ENCODE measurements at places on chromosomes 4 and X. TPM values are rescaled to one million over a fixed set of nuclear protein-coding genes. Genes with fewer than 3 reads are reported as not detected.

DNA sequence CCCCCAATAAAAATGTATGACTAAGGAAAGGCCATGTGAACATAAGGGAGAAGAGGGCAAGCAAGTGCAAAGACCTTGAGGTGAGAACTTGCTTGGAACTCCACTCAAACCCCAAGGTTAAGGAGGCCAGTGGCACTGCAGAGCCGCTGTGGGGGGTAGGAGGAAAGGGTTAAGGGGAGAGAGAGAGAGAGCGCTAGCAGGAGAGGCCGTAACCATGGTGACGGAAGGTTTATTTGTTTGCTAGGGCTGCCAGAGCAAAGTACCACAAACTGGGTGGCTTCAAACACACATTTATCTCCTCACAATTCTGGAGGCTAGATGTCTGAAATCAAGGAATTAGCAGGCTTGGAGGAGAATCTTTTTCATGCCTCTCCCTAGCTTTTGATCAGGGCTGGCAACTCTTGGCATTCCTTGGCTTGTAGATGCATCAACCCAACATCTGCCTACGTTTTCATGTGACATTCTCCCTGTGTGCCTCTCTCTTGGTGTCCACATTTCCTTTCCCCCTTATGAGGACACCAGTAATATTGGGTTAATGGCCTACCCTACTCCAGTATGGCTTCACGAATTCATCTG, 35.2 kb downstream of the SMIM20 start:
- H3K4me1 ChIP-seq, result peaks cover 8% of the 10 kb centered on the region
- H3K36me3 ChIP-seq, result no peaks in the 10 kb centered on the region
- H3K27me3 ChIP-seq, result peaks cover 13% of the 10 kb centered on the region
- DNase-seq, result no peak
- H3K27ac ChIP-seq, result no peak overlapping the region

- H3K27me3 ChIP-seq, result no peaks in the 10 kb centered on the region
- no peak overlapping the region for H3K27ac ChIP-seq
- H3K4me3 ChIP-seq, result no peak overlapping the region
- no peaks in the 10 kb centered on the region for H3K4me1 ChIP-seq
Observed at GRCh38 chr4:159977907-159978617, 875.2 kb downstream of the RAPGEF2 start.

- H3K4me1 ChIP-seq, result no peaks in the 10 kb centered on the region
- no peak for DNase-seq
- H3K4me3 ChIP-seq, result no peak overlapping the region
Observed at GRCh38 chr4:142861351-142861750, 15.2 kb upstream of the INPP4B start.

- no peak overlapping the region for H3K27ac ChIP-seq
- DNase-seq, result no peak
- H3K36me3 ChIP-seq, result no peaks in the 10 kb centered on the region
- no peaks in the 10 kb centered on the region for H3K27me3 ChIP-seq
- no peaks in the 10 kb centered on the region for H3K4me1 ChIP-seq
- no peak overlapping the region for H3K4me3 ChIP-seq
Observed at GRCh38 chrX:110046001-110046400, 43.1 kb downstream of the TMEM164 start.

- DNase-seq, result no peak
- H3K4me1 ChIP-seq, result no peaks in the 10 kb centered on the region
- H3K27ac ChIP-seq, result no peak overlapping the region
- H3K36me3 ChIP-seq, result no peaks in the 10 kb centered on the region
- no peak overlapping the region for H3K4me3 ChIP-seq
Observed at GRCh38 chr4:162959046-162959445, 207.6 kb downstream of the NAF1 start.

DNA sequence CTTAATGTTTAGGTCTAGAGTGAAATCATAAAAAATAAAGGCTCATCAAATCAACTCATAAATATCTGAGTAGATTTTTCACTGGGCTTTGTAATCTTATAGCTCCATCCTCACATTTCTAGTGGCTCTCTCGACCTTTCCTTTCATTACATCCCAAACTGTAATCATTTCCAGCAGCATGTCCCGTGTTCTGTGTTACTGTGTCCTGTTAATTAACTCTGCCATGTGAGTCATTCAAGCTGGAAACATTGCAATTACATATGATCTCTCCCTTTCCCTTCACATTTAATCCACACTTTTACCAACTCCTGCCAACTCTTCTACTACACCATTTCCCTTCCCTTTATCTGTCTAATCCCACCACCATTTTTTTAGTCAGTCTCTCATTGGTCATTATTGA, 75.5 kb downstream of the UGT8 start:
- DNase-seq, result no peak
- no peaks in the 10 kb centered on the region for H3K36me3 ChIP-seq
- H3K27ac ChIP-seq, result no peak overlapping the region
- no peaks in the 10 kb centered on the region for H3K4me1 ChIP-seq

DNA sequence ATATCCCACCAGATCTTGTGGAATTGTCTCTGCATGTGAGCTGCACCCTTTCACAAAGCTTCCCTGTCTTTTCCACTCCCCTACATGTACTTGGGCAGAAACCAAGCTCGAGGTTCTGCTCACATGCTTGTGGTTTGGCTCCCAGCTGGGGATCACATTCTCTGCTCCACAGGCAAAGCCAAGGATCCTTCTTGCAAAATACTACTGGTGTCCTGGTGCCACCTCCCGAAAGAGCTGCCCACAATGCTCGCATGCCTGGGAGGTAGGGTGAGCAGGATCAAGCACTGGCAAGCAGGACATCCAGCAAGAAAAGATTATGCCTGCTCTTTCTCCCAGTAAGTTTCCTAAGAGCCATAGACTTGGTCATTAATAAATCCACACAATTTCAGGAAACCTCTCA, 45.1 kb upstream of the PPARGC1A start:
- no peaks in the 10 kb centered on the region for H3K4me1 ChIP-seq
- H3K27me3 ChIP-seq, result no peaks in the 10 kb centered on the region
- no peaks in the 10 kb centered on the region for H3K36me3 ChIP-seq
- no peak overlapping the region for H3K4me3 ChIP-seq

DNA sequence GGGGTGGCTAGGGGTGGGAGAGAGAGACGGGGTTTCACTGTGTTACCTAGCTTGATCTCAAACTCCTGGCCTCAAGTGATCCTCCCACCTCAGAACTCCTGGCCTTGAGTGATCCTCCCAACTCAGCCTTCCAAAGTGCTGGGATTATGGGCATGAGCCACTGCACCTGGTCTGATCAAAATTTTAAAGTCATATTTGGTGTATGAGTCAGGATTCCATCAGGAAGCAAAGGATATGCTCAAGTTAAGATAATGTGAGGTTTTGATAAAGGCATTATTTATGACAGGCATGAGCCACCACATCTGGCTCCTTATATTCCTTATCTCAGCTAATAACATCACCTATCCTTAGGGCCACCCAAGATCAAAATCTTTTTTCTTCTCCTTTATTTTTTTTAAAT, 182.0 kb downstream of the SLC4A4 start:
- H3K4me3 ChIP-seq, result no peak overlapping the region
- H3K4me1 ChIP-seq, result no peaks in the 10 kb centered on the region
- H3K36me3 ChIP-seq, result no peaks in the 10 kb centered on the region
- no peak for DNase-seq
- no peak overlapping the region for H3K27ac ChIP-seq

DNA sequence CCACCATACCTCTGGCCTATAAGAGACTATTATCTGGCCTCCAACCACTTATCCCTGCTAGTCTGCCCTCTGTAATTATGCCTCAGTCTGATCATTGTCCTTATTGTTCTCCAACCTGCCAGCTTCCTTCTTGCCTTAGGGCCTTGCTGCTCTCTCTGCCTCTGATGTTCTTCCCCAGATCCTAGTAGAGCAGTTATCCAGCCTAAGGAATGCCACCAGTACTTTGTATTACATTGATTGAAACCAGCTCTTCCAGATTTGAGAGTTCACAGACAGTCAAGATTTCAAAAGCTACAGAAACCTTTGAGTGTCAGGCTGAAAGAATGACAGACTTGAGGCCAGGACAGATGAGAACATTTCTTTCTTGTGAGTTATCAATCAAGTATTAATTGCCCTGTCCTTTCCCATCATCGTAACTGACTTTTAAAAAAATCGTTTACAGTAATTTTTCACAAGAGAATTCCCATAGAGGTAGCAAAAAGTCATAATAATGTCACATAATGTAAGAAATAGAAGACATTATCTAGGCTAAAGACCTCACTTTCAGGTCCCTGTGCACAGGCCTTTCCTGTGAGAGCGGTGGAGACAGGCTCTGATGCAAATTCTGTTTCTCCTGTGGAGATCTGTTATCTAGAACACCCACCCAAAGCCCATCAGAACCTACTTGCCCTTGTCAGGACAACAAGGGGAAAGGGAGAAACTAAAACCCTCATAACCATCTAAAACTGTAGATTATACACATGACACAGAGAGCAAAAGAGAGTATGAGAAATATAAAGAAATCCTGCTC, 64.1 kb upstream of the GUCY1A1 start:
- no peak for DNase-seq
- no peaks in the 10 kb centered on the region for H3K36me3 ChIP-seq
- no peaks in the 10 kb centered on the region for H3K4me1 ChIP-seq

- no peak for DNase-seq
- H3K4me1 ChIP-seq, result no peaks in the 10 kb centered on the region
- H3K27me3 ChIP-seq, result no peaks in the 10 kb centered on the region
- no peak overlapping the region for H3K27ac ChIP-seq
- no peaks in the 10 kb centered on the region for H3K36me3 ChIP-seq
Observed at GRCh38 chr4:41318839-41319530, 62.3 kb downstream of the UCHL1 start.

- H3K27ac ChIP-seq, result no peak overlapping the region
- no peak for DNase-seq
- no peaks in the 10 kb centered on the region for H3K27me3 ChIP-seq
- H3K4me3 ChIP-seq, result no peak overlapping the region
- H3K4me1 ChIP-seq, result no peaks in the 10 kb centered on the region
Observed at GRCh38 chrX:118212817-118213183, 96.2 kb upstream of the KLHL13 start.

GRCh38 chr4:122663814-122664610, 43.1 kb upstream of the IL21 start:
- no peaks in the 10 kb centered on the region for H3K4me1 ChIP-seq
- H3K27me3 ChIP-seq, result peaks cover 2% of the 10 kb centered on the region
- H3K27ac ChIP-seq, result no peak overlapping the region
- no peaks in the 10 kb centered on the region for H3K36me3 ChIP-seq
- DNase-seq, result no peak

GRCh38 chr4:4560136-4560535, 18.3 kb upstream of the STX18 start:
- no peaks in the 10 kb centered on the region for H3K4me1 ChIP-seq
- H3K36me3 ChIP-seq, result no peaks in the 10 kb centered on the region
- H3K27me3 ChIP-seq, result no peaks in the 10 kb centered on the region
- DNase-seq, result no peak
- H3K27ac ChIP-seq, result no peak overlapping the region
- H3K4me3 ChIP-seq, result no peak overlapping the region

- no peak for DNase-seq
- H3K4me3 ChIP-seq, result no peak overlapping the region
- H3K27me3 ChIP-seq, result no peaks in the 10 kb centered on the region
- H3K4me1 ChIP-seq, result peaks cover 4% of the 10 kb centered on the region
Observed at GRCh38 chr4:150982557-150983233, 32.4 kb downstream of the LRBA start.

DNA sequence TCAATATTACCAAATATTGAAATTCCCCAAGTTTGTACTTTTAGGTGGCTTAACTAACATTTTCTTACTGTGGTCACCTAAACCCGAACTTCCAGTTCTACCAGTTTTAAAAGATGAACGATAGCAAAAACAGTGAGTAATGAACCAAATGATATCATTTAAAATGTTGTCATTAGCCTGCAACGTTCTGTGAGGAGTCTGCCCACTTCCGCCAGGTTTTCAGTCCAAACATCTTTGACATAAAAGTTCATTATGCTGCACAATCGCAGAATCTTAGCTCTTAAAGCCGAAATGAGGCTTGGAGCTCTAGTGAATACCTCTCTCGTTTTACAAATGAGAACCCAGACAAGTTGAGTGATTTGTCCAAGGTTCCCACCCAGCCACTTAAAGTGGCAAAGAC, 762 bp downstream of the PIGA start:
- H3K36me3 ChIP-seq, result peaks cover 18% of the 10 kb centered on the region
- peak; percentile 48 for DNase-seq

GRCh38 chr4:15182600-15183220, 180.4 kb downstream of the CPEB2 start:
- peak overlapping the region; percentile 10 for H3K4me3 ChIP-seq
- no peaks in the 10 kb centered on the region for H3K36me3 ChIP-seq
- no peak overlapping the region for H3K27ac ChIP-seq
- no peaks in the 10 kb centered on the region for H3K27me3 ChIP-seq

DNA sequence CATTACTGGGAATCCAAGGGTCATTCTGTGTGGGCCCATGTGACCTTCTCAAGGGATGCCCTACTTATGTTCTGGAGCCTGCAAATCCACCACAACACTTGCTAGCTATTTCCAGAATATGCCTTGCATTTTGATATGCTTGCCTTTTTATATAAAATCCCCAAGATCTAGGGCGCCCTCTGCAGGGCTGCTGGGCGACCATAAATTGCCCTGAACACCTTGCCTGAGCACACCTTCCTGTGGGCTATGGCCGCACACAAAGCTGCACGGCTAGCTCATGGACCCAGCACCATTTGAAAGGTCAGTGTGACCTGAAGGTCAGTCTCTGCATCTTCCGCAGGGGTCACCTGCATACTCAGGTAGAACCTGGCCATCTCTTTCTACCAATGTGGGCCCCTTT, 311.7 kb downstream of the NLGN4X start:
- H3K4me3 ChIP-seq, result no peak overlapping the region
- no peaks in the 10 kb centered on the region for H3K4me1 ChIP-seq
- no peaks in the 10 kb centered on the region for H3K27me3 ChIP-seq
- H3K36me3 ChIP-seq, result no peaks in the 10 kb centered on the region
- no peak overlapping the region for H3K27ac ChIP-seq

DNA sequence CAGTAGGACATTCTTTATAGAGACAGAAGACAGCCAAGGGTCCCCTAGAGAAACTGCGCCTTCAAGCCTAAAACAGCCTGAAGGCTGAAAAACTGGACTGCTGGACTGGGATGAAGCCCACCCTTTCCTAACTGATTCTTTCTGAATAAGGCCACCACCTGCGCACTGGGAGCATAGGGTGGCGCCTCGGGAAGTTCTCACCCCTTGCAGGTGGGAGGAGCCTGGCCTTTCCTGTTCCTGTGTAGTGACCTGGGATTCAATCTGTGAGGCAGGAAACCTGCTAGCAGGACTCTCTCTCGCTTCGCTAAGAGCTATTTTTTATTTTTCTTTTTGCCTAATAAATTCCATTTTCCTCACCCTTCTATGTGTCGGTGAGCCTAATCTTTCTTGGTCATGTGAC, 61.8 kb upstream of the KLHL13 start:
- no peak overlapping the region for H3K27ac ChIP-seq
- H3K4me1 ChIP-seq, result no peaks in the 10 kb centered on the region
- DNase-seq, result no peak

ABLIM2 gene
- 2.0 TPM for total RNA-seq

IL13RA1 gene
- total RNA-seq, result not detected

PPP4R3C gene
- total RNA-seq, result not detected

CSAG1 gene
- not detected for total RNA-seq

NSG1 gene
- total RNA-seq, result 0.62 TPM

TCEAL5 gene
- total RNA-seq, result not detected

BTC gene
- not detected for total RNA-seq

USP17L25 gene
- total RNA-seq, result not detected

AMOT gene
- total RNA-seq, result 2.3 TPM

SOD3 gene
- total RNA-seq, result not detected

RGN gene
- total RNA-seq, result not detected

AGTR2 gene
- not detected for total RNA-seq
